ENCODE measurements at places on chromosomes 3 and 15. TPM values are rescaled to one million over a fixed set of nuclear protein-coding genes. Genes with fewer than 3 reads are reported as not detected.

DNA sequence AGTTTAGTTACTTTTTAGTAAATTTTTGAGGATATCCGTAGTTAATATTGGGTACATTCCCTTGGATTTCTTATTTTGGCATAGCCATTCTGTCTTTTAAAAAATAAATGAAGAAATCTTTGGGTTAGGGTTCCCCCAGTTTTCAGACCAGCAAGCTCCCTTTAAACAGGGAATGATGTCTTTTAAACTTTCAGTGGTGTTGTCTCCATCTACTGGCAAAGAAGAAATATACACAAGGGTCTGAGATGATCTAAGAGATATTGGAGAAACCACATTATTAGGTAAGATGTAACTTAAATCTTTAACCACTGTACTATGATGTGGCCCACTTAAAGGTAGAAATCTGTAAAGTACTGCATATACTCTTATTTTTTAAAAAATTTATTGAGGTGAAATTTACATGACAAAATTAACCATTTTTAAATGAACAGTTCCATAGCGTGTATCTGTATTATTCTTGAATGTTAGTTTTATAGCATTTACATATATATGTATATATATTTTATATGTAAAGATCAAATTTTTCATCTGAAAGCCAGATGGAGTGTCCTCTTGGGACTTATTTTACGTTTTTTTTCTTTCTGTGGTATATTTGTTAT, 35.1 kb upstream of the EIF3J start:
- DNase-seq: no peak

GRCh38 chr3:147392625-147392946, 13.8 kb downstream of the ZIC4 start:
- DNase-seq: no peak

DNA sequence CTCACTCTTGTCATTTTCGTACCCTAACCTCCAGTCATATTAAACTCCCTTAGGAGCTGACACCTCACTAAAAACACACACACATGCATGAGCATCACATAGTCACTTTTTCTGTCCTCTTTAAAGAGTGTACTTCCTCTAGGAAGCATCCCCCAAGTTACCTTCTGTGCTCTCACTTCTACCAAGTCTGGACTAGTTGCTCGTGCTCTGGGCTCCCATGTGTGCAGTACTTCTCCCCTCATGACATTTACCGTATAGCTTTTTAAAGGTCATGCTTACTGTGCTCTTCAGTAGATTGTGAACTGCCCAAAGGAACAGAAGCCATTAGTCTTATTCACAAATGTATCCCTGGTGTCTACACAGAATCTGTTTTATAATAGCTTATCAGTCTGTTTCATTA, 42.0 kb downstream of the CRYBG3 start:
- DNase-seq: no peak

GRCh38 chr3:44762170-44762677, 630 bp downstream of the KIF15 start:
- no peak for DNase-seq

DNA sequence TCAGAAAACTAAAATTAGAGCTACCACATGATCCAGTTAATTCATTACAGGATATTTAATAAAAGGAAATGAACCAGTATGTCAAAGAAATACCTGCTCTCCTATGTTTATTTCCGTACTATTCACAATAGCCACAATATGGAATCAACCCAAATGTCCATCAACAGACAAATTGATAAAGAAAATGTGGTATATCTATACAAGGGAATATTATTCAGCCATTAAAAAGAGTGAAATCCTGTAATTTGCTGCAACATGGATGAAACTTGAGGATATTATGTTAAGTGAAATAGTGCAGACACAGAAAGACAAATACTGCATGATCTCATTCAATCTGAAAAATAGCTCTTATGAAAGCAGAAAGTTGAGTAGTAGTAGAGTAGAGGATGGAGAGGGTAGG, 33.7 kb upstream of the ALCAM start:
- no peak for DNase-seq

- DNase-seq: no peak
Measured at GRCh38 chr15:58544756-58545155, 113.0 kb downstream of the LIPC start.

- no peak for DNase-seq
Measured at GRCh38 chr3:139978966-139979365, 44.0 kb downstream of the CLSTN2 start.

MST1R gene
- total RNA-seq: 2.2 TPM

Measured in tibial nerve (tissue), 4 donors.